ENCODE measurements at places on chromosomes 5 and 9.

DNA sequence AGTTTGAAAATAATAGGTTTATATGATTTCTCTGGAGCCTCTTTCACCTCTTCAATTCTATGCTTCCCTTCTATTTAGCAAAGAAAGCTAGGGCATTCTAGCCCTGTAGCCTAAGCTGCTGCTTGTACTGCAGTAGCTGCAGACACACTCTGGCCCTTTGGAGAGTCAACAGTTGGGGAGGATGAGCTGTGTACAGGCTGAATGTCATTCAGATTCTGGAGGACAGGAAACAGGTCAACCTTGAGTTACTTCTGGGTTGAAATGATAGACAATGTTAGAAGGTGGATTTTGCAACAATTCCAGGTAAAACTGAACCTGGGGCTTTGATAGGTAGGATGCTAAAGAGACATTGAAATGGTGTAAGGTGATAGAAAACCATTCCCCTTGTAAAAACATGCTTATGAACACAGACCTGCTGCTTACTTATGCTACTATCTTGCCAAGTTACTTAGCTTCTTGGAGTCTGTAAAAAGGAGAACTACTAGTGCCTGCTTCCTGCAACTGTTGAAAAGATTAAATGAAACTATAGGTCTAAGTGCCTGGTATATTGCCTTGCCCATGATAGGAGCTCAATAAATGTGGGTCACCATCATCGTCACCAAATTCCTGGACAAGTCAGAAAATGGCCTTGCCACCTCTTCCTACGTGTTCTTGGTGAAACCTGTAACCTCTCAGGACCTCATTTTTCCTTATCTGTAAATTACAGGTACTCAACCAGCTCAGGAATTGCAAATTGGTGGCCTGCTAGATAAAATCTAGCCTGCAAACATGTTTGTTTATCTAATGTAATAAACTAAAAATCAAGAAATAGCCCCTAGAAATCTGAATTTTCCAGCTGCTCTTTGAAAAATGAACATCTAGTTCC, 83.7 kb downstream of the GALNT10 start:
- DNase-seq = no peak

DNA sequence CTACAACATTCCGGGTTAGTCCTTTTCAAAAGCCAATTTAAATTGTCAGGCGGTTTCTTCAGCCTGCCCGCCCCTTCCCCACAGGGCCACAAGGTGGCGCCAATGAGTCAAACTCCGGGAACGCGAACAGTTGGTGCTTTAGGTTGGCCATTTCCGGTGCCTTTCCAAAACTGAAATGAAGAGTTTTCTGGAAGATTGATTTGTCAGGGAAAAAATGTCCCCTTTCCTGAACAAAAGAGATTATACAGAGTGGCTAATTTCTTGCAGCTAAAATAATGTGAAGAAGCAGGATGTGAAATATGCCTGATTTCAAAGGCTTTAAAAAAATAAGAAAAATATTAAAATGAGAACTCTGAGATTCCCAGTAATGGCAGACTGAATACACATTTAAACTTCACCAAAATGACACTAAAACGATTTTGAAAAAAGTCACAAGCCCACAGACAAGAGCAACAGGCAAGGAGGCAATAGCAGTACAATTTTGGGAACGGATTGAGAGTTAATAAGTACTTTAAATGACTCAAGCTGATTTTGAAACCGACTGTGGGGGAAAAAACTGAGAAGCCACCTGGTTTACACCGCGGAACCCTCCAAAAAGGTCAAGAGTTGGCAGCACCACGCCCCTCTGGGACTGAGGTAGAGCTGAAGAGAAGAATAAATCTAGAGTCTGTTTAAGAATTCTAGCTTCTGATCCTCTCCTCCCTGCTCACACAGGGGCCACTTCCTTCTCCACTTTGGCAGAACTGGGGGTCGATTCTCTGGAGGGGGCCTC, 45.7 kb downstream of the SLC46A2 start:
- peak; percentile 40 for DNase-seq

- no peak for DNase-seq
Measured at GRCh38 chr9:134152488-134152887, 11.9 kb downstream of the RNU6ATAC start.

DNA sequence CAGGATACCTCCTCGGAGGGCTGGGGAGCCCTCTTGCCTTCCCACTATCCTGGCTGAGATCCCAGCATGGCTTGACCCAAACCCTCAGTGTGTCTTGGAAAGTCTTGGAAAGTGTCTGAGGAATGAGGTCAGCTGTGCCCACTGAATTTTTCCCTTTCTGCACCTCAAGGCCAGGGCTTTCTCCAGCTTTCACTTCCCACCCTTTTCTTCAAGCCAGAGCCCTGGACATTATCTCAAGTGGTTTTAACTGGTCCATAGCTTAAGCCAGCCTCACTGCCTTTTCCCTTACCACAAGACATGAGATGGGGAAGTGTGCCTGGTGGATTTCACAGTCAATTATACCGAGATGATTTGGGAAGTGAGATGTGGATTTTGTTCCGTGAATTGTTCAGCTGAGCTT, 35.7 kb upstream of the LHX2 start:
- no peak for DNase-seq

DNA sequence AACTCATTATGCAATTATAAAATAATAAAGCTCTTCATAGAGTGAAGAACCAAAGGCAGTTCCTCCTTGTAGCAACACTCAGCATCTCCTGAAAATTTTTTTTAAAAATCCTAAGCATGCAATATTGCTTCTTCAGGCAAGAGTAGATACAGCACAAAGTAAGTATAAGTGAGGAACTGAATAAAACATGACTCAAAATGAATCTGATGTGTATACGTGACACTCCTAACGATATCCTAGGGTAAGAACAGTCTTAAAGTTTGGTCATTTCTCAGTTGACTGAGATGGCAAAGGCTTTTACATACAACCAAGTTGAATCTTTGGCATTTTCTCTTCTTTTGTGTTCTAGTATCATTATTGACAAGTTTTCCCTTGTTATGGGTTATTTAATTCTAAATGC, 41.1 kb upstream of the AOPEP start:
- no peak for DNase-seq

DNA sequence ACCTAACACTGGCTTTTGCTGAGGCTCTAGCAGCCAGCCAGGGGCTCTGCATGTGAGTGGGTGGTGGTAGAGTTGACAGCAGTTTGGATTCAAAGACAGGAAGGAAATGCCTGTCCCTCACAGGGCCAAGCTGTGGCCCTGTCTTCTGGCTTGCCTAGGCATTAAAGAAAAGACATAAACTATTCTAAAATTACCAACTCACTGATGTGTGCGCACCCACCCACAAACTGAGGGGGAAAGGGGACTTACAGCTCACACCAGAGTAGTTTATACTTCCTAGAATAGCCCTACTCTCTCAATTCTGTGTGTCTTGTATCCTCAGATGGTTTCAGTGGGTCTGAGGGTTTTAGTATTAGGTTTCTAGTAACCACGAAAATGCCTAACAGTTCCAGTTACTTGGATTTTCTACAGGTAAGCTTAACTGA, 18.3 kb upstream of the IL13 start:
- DNase-seq = no peak

DNA sequence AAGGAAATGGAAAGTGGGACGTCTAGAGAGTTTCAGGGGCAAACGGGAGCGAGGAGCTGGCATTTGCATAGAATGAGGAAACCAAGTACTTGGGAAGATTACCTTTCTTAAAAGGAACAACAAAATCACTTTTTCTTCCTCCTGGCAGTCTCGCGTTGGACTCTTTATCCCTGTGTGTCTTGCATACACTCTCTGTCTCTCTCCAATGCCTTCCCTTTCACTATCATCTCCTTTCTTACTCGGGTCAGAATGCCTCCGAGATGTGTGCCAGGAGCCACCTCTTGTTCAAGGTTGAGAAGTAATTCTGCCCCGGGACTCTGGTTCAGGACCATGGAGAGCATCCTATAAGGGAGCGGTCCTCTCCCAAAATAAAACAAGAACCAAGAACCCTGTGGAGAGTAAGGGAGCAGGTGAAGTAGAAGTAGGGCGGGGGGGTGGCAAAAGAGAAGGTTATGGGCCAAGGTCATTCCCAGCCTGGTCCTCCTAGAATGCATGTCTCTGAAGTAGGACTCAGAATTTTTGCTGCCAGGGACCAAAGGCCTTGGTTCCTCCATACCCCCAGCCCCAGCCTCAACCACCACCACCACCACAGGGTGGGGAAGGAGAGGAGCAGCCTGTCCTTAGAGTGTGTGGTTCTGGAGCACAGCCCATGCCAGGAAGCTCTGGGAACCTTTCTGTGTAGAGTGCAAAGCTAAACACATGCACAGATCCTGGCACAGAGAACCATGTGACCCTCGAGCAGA, 72.1 kb upstream of the ARAP3 start:
- DNase-seq = no peak

- no peak for DNase-seq
Measured at GRCh38 chr5:58924306-58924705, 341.4 kb downstream of the RAB3C start.

DNA sequence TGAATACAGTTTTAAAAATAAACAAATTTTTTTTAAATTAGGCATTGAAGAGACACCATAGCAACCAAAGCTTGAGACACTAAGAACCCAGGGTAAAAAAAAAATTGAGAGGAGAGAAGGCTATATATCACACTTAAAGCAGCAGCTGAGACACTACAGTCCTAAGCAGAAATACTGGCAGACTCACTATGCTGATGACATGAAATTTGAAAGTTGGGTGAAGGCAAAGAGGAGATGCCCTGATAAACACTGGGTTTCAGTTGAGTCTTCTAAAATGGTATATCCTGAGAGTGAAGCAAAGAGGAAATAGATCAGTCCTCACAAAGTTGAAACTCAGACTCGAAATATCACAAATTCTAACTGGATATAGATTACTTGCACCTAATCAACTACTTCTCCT, 419.9 kb upstream of the CDH9 start:
- no peak for DNase-seq

- DNase-seq = no peak
Measured at GRCh38 chr5:107058235-107058634, 612.5 kb downstream of the EFNA5 start.

DNA sequence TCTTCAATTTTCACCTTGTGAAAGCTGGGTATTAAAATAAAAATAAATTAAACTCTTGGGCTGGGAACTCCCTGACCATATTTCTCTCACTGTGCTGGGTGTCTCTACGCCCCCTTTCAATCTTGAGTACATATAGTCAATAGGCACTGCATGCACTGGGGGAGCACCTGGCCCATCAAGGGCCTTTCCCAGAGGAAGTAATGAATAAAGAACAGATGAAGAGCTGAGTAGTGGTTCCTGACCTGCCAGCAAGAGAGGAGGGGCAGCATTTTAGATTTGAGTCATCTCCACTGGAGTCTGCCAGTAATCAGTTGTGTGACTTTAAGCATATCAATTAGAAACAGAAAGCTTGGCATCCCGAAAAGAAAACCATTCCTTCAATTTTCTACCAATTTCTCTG, 6.2 kb downstream of the MAPKAP1 start:
- DNase-seq = no peak

DNA sequence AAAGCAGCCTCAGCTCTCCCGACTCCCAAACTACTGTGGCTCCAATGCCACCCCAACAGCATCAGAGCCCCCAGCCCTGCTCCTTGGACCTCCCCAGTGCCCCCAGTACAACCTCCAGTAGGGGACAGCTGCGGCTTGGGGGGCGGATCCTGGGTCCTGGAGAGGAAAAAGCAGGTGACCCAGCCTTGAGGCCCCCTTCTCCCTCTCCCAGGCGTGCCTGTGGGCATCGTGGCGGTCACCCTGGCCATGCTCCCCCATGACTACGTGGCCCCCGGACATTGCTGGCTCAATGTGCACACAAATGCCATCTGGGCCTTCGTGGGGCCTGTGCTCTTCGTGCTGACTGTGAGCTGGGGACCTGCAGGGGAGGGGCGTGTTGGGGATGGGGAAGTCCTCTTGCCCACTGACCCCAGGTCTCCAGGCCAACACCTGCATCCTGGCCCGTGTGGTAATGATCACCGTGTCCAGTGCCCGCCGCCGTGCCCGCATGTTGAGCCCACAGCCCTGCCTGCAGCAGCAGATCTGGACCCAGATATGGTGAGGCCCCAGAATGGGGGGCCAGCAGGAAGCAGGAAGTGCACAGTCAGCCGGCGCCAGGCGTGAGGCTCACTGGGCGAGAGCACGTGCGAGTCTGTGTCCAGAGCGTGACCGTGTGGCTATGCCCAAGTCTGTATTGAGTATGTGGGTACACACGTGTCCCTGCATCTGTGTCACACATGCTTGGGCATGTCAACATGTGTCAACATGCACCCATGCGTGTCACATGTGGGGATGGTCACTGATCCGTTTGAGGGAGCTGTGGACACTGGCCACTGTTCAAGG, 19.0 kb downstream of the ADGRD2 start:
- no peak for DNase-seq

DNA sequence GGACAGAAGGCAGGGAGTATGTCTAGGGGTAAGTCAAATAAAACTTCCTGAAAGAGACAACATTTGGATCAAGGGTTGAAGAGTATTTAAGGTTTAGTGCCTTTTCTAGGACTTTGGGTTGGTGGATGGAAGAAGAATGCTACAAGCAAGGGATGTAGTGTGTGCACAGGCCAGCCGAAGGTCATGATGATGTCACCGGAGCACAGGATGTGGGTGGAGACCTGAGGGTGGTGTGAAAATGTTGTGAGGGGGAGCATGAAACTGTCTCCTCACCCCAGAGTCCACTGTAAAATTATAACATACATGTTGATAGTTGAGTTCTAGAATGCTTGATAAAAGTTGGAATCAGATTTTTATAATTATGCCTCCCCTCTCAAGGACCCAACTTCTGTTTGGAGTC, 553.3 kb upstream of the SGCD start:
- DNase-seq = no peak

DNA sequence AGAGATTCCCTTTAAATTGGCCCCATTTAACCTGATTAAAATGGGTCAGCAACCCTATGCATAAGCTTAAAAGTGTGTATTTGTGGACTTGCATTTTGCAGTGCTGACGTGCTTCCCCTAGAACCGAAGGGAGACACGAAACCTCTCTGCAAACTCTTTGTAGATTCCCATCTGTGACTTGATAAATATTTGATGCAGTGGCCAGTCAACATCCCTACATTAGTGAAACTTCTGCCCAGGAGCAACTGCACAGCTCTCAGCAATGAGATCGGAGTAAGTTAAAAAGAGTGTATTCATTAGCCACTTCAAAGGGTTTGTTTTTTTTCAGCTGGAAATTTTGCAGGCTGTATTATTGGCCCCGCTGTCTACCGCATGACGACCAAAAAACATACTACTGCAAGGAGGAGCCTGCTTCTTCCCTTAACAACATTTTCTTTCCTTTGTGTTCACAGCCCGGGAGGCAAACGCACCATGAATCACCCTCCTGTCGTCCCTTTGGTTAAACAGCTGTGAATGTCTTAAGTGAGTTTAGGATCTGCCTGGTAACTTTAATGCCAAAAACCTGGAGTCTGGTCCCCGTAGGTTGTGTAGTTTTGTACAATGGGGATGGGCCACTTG, 38.0 kb upstream of the TCERG1 start:
- no peak for DNase-seq

DNA sequence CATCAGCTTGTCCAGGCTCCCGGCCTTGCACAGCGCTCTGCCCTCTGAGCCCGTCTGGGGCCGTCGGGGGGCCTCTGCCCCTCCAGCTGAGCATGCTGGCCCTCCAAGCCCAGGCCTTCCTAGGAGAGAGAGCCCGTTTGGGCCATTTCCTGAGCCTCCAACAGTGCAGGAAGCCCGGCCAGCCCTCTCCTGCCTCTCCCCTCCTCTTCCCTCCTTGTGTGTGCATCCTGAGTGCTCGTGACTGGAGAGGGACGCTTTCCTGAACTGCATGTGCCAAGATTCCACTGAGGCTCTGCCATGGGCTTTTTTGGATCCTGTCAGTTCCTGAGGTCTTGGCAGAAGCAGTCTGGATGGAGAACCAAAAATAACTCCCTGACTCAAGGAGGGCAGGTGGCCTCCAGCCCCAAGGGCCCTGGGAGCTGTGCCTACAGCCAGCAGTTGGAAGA, 15.6 kb downstream of the OLFM1 start:
- no peak for DNase-seq
